Eye (tissue), 1 donor: ENCODE measurements at places on chromosomes 11 and 22.
A peak's percentile ranks its signal among the peaks of the same experiment; 100 is the strongest.

DNA sequence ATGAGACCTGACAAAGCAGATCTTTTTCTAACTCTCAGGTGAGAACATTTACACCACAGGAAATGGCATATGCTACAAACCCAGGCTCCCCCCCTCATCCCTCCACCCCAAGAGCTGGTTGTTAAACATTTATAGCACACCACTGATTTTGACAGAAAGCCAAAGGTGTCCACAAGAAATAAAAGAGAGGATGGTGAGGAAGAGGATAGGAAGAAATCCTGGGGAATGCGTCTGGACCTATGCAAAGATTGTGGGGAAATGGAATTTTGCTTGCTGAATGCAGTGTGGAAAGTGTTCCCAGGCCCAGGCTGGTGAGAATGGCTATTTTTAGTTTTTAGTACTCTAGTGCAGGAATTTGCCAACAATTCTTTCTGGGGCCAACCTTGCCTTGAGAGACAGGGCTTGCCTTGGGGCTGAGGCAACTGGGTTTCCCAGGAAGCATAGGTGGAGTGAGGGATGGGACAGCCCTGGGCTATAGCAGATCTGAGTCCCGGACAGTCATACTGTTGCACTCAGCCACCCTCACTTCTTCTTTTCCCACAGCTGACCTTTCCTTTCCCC, 163.9 kb downstream of the ADAMTS15 start:
- DNase-seq: no peak

DNA sequence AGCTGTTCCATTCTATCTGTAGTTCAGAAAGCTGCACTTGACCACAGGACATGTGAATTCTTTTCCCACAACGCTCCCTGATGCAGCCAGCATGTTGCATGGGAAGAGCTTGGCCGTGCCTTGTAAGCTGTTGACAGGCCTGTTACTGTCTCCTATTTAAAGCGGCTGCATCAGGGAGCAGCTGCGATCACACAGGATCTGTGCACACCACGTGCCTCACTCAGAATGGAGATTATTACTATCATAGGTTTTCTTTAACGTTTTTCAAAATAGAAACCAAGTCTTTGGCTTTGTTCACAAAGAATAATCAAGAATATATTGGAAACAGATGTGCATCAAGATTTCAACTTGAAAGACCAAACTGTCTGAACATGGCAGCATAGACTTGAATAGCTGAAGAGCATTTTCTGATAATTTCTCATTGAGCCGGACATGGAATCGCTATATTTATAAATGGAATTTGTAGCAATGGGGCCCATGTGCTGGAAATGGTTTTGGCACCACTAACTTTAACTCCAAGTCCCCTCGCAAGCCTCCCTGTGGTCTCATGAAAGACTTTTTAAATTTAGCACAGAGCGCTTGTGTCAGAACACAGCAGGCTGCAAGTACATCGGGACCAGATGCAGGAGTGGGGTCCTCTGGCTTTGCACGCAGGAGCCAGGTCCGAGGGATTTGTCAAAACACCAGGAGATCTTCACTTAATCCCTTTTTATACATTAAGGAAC, 40.8 kb upstream of the MYO18B start:
- DNase-seq: peak; percentile 70

- no peak for DNase-seq
Observed at GRCh38 chr11:76935042-76935441, 74.3 kb downstream of the ACER3 start.

- no peak for DNase-seq
Observed at GRCh38 chr11:127376301-127376700, 375.7 kb upstream of the KIRREL3 start.

GRCh38 chr11:1825039-1825740, 9.6 kb upstream of the SYT8 start:
- DNase-seq: peak; percentile 68

DNA sequence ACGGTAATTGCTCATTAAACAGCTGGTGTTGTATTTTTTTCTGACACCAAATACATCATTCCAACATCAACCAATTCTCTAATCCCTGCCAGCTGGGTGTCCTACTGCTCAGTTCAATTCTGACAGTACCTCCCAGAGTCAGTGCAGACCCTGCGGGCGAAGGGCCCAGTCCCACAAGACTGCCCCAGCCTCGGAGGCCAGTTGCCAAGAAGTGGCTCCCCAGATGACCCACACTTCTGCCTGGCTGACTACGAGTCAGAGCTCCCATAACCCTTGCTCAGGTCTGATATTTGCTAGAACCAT, 147.2 kb downstream of the CTTN start:
- no peak for DNase-seq
